ENCODE measurements at places on chromosomes 12 and 14.
A peak's percentile ranks its signal among the peaks of the same experiment; 100 is the strongest.

DNA sequence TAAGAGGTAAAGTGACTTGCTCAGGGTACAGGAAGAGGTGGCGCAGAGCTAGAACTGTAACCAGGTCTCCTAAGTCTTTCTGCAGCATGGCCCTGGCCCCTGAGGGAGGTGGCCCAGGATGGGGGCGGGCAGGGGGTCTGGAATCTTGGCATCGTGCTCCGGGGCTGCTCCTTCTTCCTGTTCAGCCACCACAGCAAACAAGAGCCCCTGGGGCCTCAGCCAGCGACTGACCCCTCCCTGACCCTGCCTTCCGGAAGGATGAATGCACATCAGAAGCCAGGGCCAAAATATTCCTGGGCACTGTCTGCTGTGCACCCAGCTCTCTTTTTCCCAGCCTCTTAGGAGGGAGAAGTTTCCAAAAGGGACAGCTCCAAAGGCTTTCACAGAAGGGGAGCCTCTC, 242.8 kb downstream of the DPF3 start:
- DNase-seq: no peak

GRCh38 chr12:104439137-104439536, 17.6 kb upstream of the CHST11 start:
- no peak for DNase-seq

GRCh38 chr12:77882709-77883108, 52.0 kb downstream of the NAV3 start:
- DNase-seq: no peak

DNA sequence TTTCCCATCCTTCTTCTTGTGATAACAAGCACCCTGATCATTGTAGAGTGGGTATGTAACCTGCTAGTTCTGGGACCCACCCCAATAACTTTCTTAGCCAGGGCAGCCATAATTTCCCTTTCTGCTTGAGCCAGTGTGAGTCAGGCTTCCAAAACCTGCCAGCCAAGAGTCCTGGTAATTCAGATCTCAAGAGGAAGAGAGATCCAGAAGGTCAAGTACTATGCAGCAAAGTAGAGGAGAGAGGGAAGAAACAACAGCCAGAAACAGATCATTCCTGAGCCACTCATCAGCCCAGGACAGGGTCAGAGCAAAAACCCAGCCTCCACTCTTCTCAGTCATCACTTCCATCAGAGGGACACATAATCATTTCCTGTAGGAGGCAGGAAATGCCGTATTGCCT, 182.0 kb downstream of the DICER1 start:
- DNase-seq: no peak

DNA sequence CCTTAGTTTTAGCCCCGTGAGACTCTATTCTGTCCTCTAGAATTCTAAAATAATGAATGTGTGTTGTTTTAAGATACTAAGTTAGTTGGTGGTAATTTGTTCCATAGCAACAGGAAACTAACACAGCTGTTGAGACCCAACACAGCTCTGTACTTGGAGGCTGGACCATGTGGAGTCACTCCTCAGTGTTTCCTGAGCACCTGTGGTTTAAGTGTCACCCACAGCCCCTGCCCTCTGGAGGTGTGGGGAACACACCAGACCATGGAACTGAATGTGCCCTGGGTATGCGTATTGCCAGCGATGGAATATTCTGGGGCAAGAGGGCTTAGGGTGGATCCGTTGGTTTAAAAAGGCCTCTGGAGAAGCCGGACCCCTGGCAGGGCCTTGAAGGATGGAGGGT, 16.6 kb upstream of the GPR68 start:
- peak; percentile 64 for DNase-seq

DNA sequence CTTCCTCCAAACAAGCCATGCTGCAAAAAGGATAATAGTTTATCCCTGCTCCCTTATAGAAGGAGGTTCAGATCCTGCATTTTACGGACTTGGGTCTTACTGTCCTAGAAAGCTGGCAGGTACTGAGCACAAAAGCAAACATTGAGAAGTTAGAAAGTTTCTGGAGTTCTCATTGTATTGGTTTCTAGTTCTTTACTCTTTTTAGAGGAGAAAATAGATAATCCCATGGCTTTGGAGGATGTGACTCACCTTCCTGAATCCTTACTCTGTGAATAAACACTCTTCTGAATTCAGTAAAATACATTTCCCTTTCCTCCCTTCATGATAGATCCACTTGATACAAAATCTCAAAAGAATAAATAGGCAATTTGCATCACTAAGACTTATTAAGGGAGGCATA, 188.9 kb downstream of the NPAS3 start:
- DNase-seq: no peak

DNA sequence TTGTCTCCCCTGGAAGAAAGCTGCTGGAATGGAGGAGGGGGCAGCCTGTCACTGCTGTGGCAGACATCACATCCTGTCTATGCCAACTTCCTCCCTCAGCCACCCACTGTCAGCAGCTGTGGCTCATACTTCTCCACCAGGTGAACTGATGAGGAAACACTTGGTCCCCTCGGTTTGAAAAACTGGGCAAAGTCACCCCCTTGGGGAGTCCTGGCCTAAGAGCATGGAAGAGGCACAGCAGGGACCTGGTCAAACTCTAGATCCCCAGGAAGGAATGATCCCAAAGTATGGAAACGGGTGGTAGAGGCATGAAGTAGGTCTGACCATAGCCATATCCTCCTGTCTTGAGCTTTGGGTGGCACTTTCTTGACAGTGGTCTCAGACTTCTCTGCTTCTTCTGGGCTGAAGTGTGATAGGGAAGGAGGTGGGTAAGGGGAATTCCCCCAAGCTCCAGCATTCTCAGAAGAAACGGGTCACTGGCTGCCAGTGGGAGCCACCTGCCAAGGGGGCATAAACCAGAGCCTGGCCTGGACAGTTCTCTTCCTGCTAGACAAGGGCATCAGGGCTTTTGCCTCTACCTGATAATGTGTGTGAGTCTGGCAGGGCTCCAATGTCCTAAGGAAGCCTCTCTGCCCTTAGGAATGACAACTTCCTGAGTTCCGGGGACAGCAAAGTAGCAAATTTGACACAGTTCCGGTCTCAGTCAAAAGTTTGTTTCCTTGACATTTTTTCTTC, 36.0 kb downstream of the FMNL3 start:
- DNase-seq: peak; percentile 78

DNA sequence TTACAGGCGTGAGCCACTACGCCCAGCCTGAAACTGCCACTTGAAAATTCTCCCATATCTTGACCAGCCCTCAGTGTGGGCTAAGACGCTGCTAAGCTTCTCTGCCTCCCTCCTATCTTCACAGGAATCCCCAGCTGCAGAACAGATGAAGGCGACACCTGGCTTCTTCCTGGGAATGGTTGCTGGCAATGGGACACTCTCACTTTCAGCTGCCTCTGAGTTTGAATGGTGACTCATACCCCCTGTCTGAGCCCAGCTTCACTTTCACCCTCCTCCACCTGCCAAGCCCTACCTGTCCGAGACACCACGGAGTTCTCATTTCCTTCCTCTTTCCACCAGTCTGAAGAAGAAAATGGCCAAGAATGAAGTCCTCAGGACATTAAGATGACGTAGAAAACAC, 18.3 kb upstream of the VASH1 start:
- DNase-seq: no peak

- no peak for DNase-seq
Measured at GRCh38 chr12:91099836-91100235, 11.5 kb downstream of the LUM start.

- peak; percentile 52 for DNase-seq
Measured at GRCh38 chr14:75279153-75279762, 630 bp downstream of the FOS start.

DNA sequence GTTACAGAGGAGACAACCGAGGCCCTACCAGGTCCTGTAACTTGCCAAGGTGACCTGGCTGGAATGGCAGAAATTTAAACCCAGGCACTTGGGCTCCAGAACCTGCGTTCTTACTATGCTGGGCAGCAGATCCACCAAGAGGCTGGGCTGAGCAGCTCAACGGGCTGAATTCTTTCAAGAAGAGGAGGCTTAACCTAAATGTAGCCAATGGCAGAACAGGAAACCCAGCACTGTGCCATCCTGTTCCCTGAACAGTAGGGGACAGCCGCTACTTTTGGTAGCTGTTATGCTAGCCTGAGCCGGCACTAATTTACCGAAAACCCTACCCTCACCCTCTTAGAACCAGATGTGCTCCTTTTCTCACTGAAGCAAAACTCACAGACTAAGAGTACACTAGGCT, 86.1 kb downstream of the ACTN1 start:
- no peak for DNase-seq

DNA sequence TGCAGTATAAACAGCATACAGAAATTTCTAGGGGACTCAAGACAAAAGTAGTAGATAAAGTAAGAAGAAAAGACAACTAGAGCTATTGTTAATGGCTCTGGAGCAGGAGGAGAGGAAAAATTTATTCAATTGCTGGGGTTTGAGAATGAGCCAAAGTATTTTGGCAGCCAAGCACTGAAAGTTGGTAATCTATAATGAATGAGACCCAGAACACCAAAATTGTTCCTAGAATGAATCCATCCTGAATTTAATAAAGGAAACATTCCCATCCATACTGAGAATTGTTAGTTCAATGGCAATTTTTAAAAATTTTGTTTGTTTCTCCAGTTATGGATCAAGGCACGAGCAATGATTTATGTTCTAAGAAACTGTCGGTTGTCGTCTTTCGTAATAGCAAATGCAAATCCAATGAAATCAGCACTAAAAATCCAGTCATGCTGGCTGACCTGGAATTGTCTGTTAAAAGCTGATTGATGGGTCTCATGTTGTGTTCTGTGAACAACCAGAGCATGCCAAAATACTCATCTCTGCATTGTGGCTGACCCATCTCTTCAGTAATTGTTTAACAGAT, 170.9 kb upstream of the LMNTD1 start:
- no peak for DNase-seq

GRCh38 chr12:46185686-46186085, 83.2 kb downstream of the SLC38A1 start:
- DNase-seq: no peak

GRCh38 chr14:55747186-55747585, 167.2 kb downstream of the KTN1 start:
- DNase-seq: no peak

GRCh38 chr12:34407813-34408212, 385.5 kb downstream of the ALG10 start:
- DNase-seq: no peak

DNA sequence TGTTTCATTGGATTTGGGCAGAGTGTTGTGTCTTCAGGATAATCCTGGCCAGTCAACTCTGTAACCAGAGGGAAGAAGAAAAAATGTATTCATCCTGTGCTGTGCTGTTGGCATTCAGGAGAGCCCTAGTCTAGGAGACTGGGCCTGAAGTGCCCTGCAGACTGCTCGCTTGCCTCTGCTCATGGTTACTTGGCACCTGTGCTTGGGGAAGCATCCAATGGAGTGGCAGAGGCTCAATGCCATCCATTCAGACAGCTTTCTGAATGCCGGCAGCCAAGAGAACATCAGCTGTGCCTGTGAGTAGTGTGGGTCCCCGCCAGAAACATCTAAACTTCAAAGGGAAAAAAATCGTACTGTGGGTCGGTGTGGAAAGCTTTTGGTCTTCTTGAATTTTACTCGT, 124.2 kb downstream of the SRGAP1 start:
- DNase-seq: no peak

DNA sequence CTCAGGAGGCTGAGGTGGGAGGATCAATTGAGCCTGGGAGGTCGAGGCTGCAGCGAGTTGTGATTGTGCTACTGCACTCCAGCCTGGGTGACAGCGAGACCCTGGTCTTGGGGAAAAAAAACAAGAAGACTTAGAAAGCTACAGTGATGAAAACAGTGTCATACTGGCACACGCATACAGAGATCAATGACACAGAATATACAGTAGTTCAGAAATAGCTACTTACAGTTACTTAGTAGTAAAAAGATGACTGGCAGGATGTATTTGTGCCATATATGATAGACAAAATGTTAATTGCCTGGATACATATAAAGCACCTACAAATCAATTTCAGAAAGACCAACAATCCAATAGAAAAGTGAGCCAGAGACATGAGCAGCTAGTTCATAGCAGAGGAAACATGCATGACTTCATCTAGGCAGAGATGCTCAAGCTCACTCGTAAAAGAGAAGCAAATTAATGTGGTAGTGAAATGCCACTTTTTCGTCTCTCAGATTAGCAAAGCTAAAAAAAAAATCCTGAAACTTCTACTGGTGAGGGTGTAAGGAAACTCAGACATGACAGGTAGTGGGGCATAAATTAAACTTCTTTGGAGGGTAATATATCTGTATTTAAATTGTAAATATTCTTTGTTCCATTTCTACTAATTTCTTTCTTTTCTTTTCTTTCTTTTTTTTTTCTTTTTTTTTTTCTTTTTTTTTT, 2.5 kb upstream of the ALDH2 start:
- no peak for DNase-seq

DNA sequence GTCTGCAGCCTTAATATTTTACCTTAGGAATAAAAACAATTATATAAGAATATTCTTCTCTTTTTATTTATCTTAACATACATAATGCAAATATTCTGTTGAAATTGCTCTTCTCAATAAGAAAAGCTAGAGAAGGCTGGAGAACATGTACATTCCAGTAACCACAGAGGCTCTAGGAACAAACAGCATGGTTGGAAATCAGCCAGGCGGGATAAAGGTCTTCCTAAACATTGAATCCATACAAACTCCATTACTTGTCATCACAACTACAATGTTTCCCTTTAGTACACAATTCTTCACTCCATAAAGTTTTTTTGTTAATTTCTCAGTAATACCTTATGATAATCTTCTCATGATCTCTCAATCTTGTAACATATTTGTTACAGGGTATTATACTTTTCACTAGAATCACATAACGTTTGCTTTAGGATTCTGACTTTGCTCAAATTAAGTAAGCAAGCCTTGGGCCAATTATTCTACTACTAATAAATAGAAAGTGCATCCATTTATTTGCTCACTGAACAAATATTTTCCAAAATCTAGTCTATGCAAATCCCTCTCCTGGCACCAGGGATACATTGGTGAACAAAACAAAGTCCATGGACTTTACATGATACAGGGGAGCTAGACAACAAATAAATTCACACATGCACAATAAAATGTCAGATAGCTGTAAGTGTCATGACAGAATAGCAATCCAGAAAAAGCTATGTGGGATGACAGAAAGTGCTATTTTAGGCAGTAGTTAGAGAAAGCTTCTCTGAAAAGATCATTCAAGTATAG, 237.5 kb upstream of the TMTC1 start:
- no peak for DNase-seq

GRCh38 chr12:108811411-108812180, 45.8 kb downstream of the SSH1 start:
- DNase-seq: no peak

DNA sequence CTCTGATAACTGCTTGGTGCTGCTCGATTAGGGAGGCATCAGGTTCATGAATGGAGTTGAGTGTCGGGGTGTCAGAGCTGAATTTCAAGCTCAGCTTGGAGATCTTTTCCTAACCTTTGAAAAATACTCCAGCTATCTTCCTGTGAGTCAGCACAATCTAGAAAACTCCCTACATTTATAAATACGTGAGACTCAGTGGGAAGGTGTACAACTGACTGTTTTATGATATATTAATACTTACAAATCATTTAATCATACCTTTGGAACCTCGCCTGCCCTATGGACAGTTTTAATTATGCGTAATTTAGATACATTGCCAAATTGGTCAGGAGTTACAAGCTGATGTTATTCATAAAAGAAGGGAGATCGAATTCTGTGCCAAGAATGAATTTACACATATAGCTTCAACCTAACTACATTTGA, 961 bp downstream of the CMAS start:
- no peak for DNase-seq
